Motor neuron (in vitro differentiated cells): ENCODE measurements at places on chromosomes 4 and X. TPM values are rescaled to one million over a fixed set of nuclear protein-coding genes. Genes with fewer than 3 reads are reported as not detected.

SYP gene
- 99.5 and 144 TPM in 2 replicates for total RNA-seq

ADGRG4 gene
- total RNA-seq, result 0.05 TPM in 2 replicates

CT45A2 gene
- not detected in 2 replicates for total RNA-seq

DNA sequence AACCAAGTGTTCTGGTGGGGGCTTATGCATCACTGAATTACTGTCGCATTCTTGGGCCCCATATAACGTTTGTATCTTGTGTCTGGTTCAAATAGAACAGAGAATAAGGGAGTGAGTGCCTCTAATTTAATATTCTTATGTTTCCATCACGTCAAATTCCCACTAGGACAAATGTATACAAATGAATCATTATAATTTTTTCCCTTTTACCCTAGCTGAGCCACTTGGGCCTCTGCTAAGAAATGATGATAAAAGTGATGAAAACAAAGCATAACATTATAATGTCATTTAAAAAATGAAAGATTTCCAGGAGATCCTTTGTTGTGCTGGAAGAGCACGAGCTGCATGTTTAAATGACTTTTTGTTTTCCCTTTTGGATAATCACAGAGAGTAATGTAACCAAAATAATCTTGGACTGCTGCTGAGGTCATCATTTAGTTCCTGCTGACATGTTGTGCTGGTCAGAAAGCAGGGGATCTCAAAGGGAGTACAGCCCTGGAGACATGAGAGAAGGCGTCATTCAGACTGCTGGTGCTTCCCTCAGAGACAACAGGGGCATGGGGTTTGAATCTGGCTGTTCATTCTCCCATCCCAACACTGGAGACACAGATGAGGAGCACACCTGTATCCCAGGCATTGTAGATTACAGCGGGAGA is 105.1 kb upstream of the SCOC start:
- peak; percentile 78 for ATAC-seq

DNA sequence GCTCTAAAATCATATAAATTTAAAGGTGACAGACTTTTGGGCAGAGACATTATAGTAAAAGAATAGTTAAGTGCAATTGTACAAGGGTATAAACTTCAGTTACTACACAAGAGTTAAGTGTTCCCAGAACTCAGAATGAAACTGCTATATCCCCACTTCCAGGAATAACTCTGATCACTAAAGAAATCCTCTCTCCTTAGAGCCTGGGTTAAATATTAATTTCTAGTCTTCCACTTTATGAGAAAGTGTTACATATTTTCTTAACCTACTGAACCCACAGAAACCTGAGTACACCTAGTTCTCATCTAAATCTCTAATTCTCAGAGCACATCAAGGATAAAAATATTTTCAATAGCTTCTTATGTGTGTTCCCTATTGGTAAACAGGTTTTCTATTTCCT is 99.1 kb upstream of the USP38 start:
- no peak for ATAC-seq

FGB gene
- total RNA-seq, result 0.54 and 0.71 TPM in 2 replicates

VSIG4 gene
- 0.42 TPM in 1 of 2 replicates, not detected in the other for total RNA-seq

- no peak for ATAC-seq
Measured at GRCh38 chrX:13472975-13473374, 96.4 kb upstream of the EGFL6 start.
